LHCN-M2 (cell line): ENCODE measurements at places on chromosomes 2 and 18. TPM values are rescaled to one million over a fixed set of nuclear protein-coding genes. Genes with fewer than 3 reads are reported as not detected.

GLI2 gene
- 0.23 and 0.64 TPM in 2 replicates for total RNA-seq

DNA sequence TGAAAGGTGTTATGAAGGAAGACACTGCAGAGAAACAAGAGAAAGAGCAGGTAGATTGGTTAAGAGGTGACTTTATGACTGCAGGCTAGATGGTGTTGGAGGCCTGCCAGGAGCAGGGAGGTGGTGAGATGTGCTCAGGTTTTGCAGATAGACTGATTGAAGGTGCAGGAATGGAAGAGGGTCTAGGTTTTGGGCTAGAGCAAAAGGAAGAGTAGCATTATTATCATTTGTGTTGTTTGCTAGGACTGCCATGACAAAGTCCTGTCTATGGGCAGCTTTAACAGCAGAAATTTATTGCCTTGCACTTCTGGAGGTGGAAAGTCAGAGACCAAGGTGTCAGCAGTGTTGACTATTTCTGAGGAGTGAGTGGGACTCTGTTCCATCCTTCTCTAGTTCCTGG is 172.9 kb upstream of the SOX11 start:
- DNase-seq = no peak

DNA sequence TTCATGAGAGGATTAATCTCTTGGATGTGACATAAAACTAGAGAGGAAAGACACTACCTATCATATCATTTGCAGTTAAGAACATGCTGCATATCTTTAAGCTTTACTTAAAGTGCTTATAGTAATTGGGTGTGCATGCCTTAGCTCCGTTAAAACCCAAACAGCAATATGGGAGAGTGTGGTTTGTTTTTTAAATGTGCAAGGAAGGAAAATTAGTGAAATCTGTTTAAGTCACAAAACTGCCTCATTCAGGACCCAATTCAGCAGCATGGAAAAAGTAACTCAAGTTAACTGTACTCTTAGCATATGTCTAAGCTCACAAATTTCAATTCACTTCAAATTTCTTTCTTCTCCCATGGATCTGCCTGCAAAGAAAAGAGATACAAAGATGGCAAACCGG is 182.2 kb downstream of the ARHGAP15 start:
- no peak for DNase-seq

GRCh38 chr18:11826836-11827235 is 24.4 kb upstream of the CHMP1B start:
- DNase-seq = no peak

CLK1 gene
- total RNA-seq = 35.4 and 44.3 TPM in 2 replicates

DNA sequence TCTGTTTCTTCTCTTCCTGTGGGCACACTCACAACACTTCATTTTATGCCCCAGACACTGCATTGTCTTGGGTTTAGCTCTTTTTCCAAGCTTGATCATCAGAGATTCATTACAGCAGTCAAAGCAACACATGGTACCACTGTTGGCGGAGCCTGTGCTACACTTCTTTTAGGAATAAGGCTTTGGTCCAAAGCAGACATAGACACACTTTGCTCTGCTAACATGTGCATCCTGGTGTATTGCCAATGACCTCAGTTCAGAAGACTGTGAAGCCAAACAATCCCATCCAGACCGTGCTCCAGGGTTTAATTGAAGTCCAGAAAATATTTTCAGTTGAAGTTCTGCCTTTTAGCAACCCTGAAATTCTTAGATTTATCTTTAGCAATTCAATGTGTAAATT is 354.6 kb upstream of the RAB12 start:
- DNase-seq = no peak

- DNase-seq = no peak
Observed at GRCh38 chr18:31667185-31667584, 17.2 kb downstream of the B4GALT6 start.
